ENCODE measurements at places on chromosomes 1 and 21.

- DNase-seq, result no peak
These were observed 67.0 kb downstream of the ERO1B start for GRCh38 chr1:236214761-236215160.

DNA sequence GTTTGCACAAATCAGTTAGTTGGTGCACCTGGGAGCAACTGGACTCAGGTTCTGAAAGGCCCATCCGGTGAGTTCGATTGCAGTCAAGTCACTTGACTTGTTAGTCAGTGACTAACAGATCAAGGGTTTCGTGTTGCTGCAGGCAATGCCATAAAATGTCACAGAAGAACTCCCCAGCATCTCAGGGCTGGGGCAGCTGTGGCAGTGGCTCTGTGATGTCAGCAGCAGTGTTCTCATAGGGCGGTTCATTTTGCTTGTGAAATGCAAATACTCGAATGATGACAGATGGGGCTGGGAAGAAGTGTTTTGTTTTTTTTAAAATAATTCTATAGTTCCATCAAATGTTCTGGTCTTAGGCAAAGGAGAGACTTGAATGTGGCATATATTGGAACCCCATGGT lies 287.8 kb downstream of the LMX1A start:
- peak; percentile 85 for DNase-seq

DNA sequence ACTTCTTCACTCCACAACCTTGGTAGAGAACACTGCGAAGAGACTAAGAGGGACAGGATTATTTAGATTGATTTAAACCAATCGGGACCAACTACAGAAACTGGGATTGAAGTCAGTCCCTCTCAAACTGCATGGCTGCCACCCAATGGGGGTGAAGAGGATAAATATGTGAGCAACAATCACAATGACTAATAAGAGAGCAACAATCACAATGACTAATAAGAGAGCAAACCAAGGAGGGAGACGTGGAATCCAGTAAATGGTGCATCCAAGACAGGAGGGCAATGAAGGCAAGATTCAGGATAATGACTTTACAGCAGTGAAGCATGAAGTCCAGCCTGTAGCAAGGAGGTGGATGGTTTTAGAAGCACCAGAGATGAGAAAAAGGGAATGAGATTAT lies 322.8 kb downstream of the TTLL7 start:
- no peak for DNase-seq

GRCh38 chr21:39050841-39051587 lies 132.2 kb downstream of the PSMG1 start:
- no peak for DNase-seq

- no peak for DNase-seq
These were observed 311.5 kb downstream of the SETD4 start for GRCh38 chr21:35748678-35749314.

- DNase-seq, result no peak
These were observed 118.0 kb downstream of the IER5 start for GRCh38 chr1:181206513-181206912.

DNA sequence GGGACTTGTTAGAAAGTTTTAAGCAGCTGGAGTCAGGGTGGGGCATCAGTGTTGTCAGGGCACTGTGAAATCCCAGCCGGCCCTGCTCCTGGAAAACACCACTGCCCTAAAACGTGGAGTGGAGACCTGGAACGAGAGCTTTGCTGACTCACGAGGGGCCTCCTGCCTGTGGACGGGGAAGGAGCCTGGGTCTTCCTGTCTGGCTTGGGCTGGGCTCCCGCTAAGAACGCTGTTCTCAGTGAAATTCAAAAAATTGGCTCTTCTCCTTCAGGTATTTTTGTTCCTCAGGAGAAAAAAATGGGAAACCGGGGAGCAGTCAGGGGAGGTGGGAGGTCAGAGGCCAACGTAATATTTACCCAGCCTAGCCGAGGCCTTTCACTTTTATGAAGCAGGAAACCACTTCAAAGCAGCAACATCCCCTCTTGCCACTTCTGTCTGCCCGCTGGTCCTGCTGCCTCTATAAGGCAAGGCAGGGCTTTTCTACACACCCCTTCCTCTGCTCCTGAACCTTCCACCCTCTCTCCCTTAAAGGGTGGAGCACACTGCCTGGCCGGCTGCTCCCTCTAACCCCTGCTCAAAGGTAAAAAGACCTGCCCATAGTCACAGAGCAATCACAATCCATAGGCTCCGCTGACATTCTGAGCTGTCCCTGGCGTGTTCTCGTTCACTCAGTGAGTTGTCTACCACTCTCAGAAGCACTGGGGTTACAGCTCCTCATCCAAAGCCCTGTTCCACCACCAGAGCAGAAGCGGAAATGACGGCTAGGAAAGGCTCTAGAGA lies 8.0 kb downstream of the PLXNA2 start:
- DNase-seq, result no peak

GRCh38 chr1:203743091-203743571 lies 21.9 kb upstream of the LAX1 start:
- no peak for DNase-seq

DNA sequence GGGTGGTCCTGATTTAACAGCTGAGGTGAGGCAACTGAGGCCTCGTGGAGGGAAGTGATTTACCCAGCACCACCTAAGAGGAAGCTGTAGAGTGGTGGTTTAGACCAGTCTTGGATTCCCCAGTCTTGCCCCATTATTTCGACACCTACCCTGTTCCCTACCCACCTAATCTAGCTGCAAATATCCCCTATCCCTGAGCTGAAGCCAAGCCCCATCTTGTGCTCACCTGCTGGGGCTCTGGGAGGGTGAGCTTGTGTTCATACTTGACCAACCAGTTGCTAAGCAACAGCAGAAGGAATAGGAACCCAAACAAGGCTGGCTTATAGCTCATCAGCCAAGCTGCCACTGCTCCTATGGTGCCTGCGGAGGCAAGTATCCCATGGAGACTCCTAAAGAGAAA lies 2.0 kb downstream of the TEX46 start:
- DNase-seq, result peak; percentile 31

DNA sequence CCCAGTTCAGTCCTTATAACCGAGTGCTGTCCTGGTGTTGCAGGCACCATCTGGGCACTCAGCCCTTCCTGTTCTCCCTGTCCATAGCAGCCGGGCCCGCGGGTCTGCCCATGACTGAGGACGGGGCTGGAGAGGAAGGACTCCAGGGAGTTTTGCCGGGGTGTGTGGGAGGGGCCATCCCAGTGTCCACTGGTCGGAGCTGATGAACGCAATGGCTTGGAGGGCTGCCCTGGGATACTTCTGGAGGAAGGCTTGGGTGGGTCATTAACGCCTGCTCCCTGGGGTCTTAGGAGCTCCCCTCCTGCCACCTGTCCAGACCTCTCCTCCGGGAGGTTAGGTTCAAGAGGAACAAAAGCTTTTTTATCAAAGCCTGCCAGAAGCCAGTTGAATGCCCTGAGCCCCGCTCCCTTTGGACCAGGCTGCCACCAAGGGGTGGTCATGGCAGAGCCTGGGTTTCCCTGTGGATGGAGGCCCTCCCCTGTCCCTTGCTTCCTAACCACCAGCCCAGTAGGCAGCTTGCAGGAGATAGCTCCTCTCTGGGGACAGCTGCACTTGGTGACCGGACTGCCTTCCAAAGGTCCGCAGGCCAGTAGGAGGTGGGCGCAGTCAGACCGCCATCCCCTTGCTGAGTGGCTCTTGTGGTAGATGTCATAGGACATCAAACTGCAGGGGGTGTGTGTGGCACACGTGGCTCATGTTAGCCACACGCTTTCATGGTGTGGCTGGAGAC lies 61.3 kb downstream of the TRIM11 start:
- no peak for DNase-seq

- DNase-seq, result no peak
These were observed 63.7 kb downstream of the NAV1 start for GRCh38 chr1:201602413-201603265.

GRCh38 chr21:43340491-43341377 lies 86.2 kb downstream of the SIK1 start:
- no peak for DNase-seq

Measured in SHP77 treated with DMSO at 0.1 percent for 48 hours (cell line).